Right atrium auricular region (tissue), 2 donors: ENCODE measurements at places on chromosomes 6 and 20.

DNA sequence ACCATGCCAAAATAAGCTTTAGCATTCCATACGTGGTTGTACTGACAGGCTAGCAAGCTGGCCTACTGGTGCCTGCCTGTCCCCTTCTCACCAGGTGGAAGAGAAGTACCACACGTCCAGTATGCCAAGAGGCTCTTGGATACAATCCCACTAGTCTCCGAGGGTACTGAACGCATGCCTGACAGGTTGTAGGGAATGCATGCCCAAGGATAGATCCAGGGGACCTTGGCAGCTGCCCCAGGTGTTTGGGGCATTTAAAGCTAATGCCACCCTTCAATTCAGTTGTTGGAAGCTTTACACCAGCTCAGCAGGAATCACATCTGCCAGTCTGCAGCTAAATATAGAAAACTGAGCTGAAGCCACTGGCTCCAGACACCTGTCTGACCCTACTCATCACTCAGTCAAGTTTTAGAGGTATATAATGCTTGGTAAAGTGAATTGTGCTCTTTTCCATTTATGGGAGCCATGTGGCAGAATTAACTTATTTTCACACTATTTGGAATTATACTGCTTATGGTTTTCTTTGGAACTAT lies 4.9 kb downstream of the TUBB2B start:
- peaks cover 3% of the 10 kb centered on the region for H3K27me3 ChIP-seq
- no peaks in the 10 kb centered on the region for H3K36me3 ChIP-seq
- no peak overlapping the region for H3K27ac ChIP-seq
- H3K4me3 ChIP-seq, result no peak overlapping the region

DNA sequence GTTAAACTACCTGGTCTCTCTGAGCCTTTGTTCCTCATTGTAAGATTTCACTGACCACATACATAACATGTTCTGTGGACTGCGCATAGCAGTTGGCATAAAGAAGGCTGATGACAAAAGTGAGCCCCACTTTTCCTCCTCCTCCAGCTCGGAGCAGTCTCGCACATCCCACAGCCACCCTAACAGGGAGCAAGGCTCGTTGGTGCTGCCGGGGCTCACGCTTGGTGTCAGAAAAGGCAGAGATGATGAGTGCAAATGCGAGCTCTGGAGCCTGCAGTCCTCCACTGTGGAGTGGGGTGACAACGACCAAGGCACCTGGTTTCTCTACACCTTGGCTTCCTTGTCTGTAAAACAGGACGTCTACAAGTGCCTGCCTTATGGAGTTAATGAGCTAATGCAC lies 9.7 kb downstream of the TGM3 start:
- H3K4me1 ChIP-seq, result no peaks in the 10 kb centered on the region
- H3K27ac ChIP-seq, result no peak overlapping the region
- no peak overlapping the region for H3K4me3 ChIP-seq
- no peaks in the 10 kb centered on the region for H3K27me3 ChIP-seq
- no peak for DNase-seq

- no peaks in the 10 kb centered on the region for H3K27me3 ChIP-seq
- no peak overlapping the region for H3K4me3 ChIP-seq
- peaks cover 10% of the 10 kb centered on the region for H3K4me1 ChIP-seq
Measured at GRCh38 chr6:37500294-37500608, 558 bp upstream of the CCDC167 start.

GRCh38 chr20:6040540-6040939 lies 13.3 kb downstream of the LRRN4 start:
- H3K27ac ChIP-seq, result no peak overlapping the region
- no peak for DNase-seq
- no peak overlapping the region for H3K4me3 ChIP-seq
- H3K4me1 ChIP-seq, result no peaks in the 10 kb centered on the region

DNA sequence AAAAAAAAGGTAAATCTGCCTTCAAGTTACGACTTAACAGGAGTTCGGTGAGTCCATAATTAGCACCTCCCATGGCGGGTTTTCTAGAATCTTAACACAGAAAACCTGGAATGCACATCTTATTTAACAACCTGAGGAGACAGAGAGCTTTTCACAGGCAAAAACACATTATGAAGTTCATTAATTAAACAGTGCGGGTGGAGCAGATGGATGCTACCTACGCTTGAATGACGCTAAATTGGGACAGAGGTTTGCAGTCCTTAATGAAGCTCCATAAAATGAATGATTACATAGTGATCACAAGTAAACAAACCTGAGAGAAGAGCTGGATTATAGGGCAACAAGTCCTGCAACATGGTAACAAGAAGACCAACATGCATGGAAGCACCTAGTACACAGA lies 81.0 kb downstream of the INSM1 start:
- no peaks in the 10 kb centered on the region for H3K36me3 ChIP-seq
- no peak overlapping the region for H3K27ac ChIP-seq
- peaks cover 25% of the 10 kb centered on the region for H3K4me1 ChIP-seq
